ENCODE measurements at places on chromosomes 2 and 18. TPM values are rescaled to one million over a fixed set of nuclear protein-coding genes. Genes with fewer than 3 reads are reported as not detected.

MREG gene
- total RNA-seq = 4.4 TPM

ITGB1BP1 gene
- 34.9 TPM for total RNA-seq

TCF4 gene
- 301 TPM for total RNA-seq

CGREF1 gene
- 1.6 TPM for total RNA-seq

DNA sequence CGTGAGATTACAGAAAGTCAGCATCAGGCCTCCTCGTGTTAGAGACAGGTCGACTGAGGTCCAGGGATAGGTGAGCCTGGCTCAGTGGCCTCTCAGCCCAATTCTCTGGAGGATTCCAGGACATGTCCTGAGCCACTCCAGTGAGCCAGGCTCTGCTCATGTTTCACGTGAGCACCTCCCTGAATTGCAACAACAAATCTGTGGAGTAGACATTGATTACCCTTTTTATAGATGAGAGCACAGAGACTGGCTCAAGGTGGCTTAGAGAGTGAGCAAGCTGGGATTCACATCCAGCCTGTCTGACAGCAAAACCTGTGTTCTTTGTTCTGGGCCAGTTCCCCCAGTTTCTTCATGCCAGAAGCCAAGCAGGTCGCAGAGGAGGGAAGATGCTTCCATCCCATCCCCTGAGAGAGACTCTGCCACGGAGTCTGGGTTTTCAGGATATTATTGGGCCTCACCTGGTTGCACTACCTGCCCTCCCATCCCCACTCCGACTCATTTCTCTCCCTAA lies 46.4 kb downstream of the HS1BP3 start:
- no peak for DNase-seq

DNA sequence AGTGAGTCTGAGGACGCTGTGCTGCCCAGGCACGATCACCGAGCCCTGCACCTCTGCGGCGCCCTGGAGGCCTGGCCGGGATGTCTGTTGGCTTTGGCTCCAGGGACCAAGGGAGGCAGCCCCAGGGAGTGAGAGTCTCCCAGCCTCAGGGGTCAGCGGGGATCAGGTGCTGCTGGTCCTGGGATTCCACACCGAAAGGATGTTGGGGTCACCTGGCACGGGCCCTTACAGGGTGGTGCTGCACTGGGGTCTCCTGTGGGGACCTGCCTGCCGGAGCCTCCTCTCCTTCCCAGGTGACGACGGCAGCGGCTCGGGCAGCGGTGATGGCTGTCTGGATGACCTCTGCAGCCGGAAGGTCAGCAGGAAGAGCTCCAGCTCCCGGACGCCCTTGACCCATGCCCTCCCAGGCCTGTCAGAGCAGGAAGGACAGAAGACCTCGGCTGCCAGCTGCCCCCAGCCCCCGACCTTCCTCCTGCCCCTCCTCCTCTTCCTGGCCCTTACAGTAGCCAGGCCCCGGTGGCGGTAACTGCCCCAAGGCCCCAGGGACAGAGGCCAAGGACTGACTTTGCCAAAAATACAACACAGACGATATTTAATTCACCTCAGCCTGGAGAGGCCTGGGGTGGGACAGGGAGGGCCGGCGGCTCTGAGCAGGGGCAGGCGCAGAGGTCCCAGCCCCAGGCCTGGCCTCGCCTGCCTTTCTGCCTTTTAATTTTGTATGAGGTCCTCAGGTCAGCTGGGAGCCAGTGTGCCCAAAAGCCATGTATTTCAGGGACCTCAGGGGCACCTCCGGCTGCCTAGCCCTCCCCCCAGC lies 30.5 kb downstream of the GPC1 start:
- DNase-seq = no peak

DNA sequence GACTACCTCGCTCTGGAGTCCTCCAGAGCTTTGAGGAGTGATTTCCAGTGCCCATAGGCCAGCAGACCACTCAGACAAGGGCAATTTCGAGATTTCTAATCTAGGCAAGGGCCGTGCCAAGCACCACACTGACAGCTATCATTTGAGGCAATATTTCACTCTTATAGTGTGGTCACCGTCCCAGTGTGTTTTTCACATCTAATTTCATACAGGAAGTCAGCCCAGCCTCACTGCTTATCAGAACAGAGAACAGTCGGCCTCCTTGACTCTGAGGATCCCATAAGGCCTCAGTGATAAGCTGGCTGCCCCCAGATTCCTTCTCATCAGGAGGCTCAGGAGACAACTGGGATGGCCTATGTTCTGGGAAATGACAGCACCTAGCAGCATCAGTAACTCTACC lies 581 bp downstream of the CAPN14 start:
- DNase-seq = no peak

DNA sequence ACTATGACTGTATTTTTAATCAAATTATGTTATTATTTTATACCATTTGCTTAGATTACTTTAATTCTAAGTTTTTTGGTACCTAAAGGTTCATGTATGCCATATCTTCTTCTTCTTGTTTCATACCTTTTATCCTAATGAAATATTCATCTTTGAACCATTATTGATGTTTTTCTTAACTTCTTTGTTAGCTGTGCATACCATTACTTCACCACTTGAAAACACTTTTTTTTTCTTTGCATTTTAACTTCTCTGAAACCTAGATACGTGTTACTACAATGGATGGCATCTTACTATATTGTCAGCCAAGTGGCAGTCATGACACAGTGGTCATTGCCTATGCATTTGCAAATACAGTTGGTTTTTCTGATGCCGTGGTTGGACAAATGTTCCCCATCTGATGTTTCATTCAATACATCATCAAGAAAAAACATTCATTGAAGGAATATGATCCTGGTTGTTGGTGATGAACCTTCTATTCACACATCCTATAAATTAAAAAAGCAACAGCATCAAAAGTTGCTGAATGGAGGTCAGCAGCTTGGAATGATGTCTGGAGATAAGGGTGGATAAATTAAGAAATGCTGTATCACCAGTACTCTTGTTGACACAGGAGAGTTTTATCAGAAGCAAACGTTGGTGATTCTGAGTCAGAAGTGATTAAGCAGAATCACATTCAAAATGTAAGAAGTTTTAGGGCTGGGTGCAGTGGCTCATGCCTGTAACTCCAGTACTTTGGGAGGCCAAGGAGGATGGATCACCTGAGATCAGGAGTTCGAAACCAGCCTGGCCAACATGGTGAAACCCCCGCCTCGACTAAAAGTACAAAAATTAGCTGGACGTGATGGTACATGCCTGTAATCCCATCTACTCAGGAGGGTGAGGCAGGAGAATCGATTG lies 7.4 kb downstream of the IL36A start:
- no peak for DNase-seq

DNA sequence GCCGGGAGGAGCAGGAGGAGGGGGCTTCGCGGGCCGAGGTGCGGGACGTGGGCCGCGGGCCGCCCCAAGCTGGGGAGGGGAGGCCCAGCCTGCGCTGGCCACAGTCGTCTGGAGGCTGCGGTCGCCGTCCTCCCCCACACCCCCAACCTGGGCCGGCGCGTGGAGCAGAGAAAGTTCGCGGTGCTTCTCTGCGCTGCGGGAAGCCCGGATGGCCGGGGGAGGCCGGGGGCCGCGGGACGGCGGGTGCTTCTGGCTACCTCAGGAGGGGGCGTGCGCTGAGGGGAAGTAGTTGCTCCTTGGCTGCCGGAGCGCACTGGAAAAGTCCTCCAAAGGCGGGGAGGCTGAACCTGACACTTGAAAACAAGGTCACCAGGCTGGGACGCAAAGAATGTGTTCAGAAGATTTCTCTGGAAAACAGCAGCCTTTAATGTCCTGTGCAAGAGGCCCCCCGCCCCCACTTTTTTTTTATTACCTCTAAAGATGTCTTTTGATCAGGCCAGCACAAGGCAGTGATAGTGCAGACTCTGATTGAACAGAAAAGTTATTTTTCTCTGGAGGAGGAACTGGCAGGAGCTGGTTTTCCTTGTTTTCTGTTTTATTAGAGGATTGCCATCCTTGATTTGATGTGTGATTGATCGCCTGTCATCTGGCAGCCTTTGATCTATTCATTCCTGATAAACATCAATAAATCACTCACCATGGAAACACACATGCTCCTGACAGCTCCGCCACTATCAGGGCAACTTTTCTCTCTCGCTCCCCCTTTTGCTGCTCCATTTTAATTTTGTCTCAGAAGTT lies 1.6 kb downstream of the TSHZ1 start:
- DNase-seq = peak; percentile 75

DNA sequence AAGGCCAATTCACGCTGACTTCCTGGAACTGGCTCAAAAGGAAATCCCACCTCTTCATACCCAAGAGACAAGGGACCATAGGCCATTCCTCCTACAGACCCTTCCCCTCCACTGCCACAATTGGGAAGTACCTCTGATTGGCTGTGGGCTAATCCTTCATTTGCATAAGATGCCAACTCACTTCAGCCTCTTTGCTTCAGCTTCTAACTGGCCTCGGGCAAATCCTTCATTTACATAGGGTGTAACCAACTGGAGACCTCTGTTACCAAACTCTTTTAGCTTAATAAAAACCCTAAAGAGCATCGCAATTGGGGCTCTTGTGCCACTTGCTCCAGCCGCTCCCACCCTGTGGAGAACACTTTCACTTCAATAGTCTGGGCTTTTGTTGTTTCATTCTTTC lies 38.2 kb downstream of the MC2R start:
- DNase-seq = no peak

DNA sequence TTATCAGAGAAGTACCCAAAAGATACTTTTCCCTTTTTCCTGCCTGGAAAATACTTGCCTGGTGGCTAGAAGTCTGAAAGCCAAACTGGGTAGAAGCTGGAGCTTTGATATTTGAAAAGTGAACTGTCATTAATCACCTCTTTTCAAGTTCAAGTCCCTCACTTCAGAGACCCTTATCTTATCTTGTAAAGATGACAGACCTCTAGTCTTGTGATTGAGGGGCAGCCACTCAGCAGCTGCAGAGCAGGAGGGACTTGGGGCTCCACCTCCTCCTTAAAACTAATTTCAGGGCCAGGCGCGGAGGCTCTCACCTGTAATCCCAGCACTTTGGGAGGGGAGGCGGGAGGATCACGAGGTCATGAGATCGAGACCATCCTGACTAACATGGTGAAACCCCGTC lies 64.2 kb upstream of the CDCA7 start:
- no peak for DNase-seq

DNA sequence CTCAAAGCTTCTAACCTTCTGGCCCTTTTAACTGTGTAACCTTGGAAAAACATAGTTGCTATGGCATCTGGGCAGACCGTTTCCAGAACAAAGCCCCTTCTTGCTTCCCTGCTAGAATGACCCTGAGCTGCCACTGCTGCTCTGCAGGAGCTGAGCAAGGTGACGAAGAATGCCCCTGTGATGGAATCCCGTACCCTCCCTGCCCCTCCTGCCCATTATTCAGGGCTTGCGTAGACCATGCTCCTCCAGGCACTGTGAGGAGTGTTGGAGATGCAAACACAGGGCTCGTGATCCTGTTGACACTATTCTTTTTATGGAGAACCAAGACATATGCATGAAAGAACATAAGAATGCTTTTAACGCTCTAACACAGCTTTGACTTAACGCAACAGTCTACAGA lies 191.1 kb downstream of the CDH2 start:
- DNase-seq = no peak

DNA sequence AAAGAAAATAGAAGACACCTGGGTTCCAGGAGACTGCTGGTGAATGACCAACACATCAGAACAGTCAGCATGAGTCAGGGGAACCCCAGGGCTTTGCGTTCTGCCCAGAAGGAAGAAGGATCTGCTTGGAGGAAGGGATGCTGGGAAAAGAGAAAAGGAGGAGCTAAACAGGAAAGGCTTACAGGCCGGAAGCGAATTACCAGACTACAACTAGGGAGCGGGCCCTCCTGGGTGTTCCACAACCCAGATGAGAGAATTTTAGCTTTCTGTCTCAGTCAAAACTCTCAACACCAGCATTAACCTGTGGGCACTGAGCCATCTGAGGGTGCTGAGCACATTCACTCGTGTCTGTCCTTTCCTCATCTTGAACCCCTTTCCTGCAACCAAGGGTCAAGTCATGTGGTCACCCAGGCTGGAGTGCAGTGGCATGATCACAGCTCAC lies 19.2 kb downstream of the CDC42EP3 start:
- DNase-seq = no peak

DNA sequence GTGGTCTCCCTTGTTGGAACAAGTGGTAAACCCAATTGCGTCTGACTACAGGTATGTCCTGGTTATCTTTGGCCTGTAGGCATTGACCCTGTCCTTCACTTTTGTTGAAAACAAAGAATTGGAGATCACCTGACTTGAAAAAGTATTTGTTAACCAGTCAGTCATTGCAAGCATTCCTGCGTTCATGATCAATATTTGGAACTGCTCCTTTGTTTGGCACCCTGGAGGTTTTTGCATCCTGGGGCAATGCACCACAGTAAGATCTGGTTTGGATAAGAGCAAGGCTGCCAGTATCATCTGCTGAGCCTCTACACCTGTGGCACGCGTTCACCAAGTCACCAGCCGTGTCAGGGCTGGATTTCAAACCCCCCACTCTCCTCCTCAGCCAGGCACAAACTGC lies 115.7 kb downstream of the DNAH6 start:
- no peak for DNase-seq

GRCh38 chr2:220572385-220572784 lies 945.0 kb downstream of the SLC4A3 start:
- DNase-seq = no peak

GRCh38 chr2:25608718-25609117 lies 64.7 kb downstream of the DTNB start:
- no peak for DNase-seq

DNA sequence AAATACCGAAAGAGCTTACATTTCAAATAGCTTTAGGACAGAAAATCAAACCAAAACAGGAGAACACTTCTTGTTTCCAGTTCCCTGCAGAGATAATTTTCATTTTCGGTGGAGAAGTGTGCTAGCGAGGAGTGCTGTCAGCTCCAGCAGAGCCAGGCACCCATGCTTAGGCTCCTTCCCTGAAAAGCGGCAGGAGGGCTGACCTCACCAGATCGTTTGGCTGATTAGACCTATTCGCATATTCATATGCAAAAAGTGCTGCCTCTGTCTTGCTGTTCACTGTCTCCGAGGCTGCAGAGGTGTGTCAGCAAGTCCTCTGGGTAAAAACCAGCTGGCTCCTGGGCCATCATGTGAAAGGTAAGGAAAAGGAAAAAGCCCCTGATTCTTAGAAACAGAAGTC lies 225.8 kb upstream of the COPS8 start:
- DNase-seq = no peak

Data from tongue (tissue), 3 donors.